ENCODE measurements at places on chromosomes 5 and 9. TPM values are rescaled to one million over a fixed set of nuclear protein-coding genes. Genes with fewer than 3 reads are reported as not detected.

The CNTNAP3B gene
- 8.8 TPM for polyA plus RNA-seq

The IFNA2 gene
- not detected for polyA plus RNA-seq

The HTR4 gene
- polyA plus RNA-seq, result 0.02 TPM

The PCDHGB3 gene
- polyA plus RNA-seq, result 0.13 TPM

The PTGDS gene
- polyA plus RNA-seq, result 18.4 TPM

The SMAD5 gene
- 5.0 TPM for polyA plus RNA-seq

The SPINK13 gene
- not detected for polyA plus RNA-seq

The PCDHB13 gene
- 0.33 TPM for polyA plus RNA-seq

The CLIC3 gene
- 351 TPM for polyA plus RNA-seq

The VDAC1 gene
- polyA plus RNA-seq, result 167 TPM

The PTGER4 gene
- 1.4 TPM for polyA plus RNA-seq

The CRHBP gene
- polyA plus RNA-seq, result 0.10 TPM

The SIGMAR1 gene
- 42.1 TPM for polyA plus RNA-seq

The FLT4 gene
- polyA plus RNA-seq, result 4.0 TPM

The HACD4 gene
- 1.1 TPM for polyA plus RNA-seq

The PIP5KL1 gene
- polyA plus RNA-seq, result 4.8 TPM

The FOXD4L5 gene
- 0.06 TPM for polyA plus RNA-seq

The ADGRD2 gene
- polyA plus RNA-seq, result not detected

The C9orf153 gene
- polyA plus RNA-seq, result 0.02 TPM

The CCL21 gene
- 50.9 TPM for polyA plus RNA-seq

The ANKRD34B gene
- not detected for polyA plus RNA-seq

The TLE4 gene
- 8.5 TPM for polyA plus RNA-seq

The CCDC152 gene
- polyA plus RNA-seq, result 0.16 TPM

The BARHL1 gene
- not detected for polyA plus RNA-seq

The GRIA1 gene
- not detected for polyA plus RNA-seq

The GNA14 gene
- 0.94 TPM for polyA plus RNA-seq

The OTP gene
- not detected for polyA plus RNA-seq

The LTC4S gene
- 6.5 TPM for polyA plus RNA-seq

The MCC gene
- polyA plus RNA-seq, result 7.2 TPM

The GCNT1 gene
- 1.6 TPM for polyA plus RNA-seq

The FOXD4 gene
- polyA plus RNA-seq, result 0.16 TPM

The RNF183 gene
- polyA plus RNA-seq, result 3.6 TPM

The LCN1 gene
- polyA plus RNA-seq, result not detected

The MORN5 gene
- 0.69 TPM for polyA plus RNA-seq

The SLC1A1 gene
- 1.1 TPM for polyA plus RNA-seq

The RAB3C gene
- 0.04 TPM for polyA plus RNA-seq

The MPDZ gene
- polyA plus RNA-seq, result 2.9 TPM

The GABRA1 gene
- polyA plus RNA-seq, result not detected
